ENCODE measurements at places on chromosomes 3 and 15.

DNA sequence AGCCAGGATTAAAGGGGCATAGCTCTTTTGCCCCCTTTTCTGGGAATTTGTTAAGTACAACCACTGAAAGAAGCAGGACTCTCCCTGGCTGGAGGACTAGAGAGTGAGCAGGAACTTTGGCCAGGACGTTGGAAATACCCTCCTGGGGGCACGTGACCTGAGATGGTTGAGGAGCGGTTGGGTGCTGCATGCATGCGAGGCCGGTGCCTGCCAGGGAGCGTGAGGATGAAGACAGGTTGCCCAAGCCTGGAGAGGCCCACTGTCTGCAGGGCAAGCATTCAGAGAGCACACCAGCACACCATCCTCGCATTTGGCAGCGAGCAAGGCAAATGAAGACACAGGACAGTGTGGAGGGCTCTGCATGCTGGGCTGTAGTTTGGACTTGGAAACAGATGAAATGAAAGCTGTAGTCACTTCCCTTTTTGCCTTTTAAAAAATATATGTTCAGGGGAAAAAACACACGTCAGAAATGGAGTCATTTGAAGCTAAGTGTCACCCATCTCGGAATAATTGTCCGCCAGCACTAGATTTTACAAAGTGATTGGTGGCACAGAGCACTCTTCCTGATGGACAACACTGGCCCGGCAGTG lies 217.6 kb downstream of the SLCO3A1 start:
- no peak for DNase-seq

GRCh38 chr3:95655363-95655986 lies 1158.9 kb upstream of the EPHA6 start:
- DNase-seq: no peak

DNA sequence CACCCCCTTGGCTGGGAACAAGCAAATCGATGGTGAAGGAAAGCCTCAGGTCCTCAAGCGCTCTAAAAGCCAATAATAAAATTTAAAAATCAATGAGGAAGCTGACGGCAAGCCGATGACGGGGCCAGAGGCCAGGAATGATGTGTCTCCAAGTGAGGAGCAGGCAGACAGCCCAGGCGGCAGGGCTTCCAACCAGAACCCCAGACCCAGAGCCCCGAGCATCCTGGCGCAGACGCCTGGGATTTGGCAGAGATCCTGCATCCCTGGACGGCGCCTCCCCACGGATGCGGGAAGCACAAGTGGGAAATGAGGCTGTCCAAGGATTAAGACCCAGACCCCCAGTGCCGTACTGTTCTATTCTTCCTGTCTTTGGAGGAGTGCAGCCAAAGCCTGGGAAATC lies 123.0 kb upstream of the PROK2 start:
- DNase-seq: no peak

DNA sequence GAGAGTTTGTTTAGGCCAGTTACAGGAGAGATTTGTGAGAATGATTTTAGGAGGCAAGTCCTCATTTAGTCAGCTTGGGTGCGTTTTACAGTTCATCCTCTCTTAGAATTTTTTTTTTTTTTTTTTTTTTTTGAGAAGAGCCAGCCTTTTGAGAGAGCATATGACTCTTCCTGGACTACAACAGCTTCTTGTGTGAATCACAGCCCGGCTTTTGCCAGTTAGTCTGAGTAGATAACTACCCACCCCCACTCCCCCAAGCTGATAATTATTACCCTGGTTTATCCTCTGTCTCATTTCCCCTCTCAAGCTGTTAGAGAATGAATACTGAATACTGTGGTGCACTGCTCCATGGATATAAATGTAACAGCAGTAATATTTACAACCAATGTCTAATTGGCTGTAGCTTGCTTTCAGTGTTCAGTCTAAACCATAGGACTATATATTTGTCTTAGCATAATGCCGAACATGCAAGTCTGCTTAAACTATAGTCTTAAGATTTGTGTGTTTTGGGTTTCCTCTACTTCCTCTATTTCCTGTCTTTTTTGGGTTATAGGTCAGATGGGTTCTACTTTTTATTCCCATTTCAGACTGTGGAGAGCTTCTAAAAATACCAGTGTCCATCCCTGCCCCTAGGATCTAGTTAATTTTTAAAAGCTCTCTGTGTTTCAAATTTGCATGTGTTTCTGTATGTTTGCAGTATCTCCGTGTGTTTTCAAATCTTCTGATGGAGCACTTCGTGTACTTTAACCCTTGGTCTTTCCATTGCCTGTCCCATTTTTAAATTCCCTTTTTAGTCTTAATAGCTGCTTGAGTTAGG lies 8.0 kb downstream of the CHD2 start:
- peak; percentile 67 for DNase-seq

GRCh38 chr3:45795882-45796765 lies at the start of gene SLC6A20:
TSS of gene SLC6A20 (minus strand) at chr3:45796536. CDS start at chr3:45796419, 117 bp downstream.
- DNase-seq: peak; percentile 25

DNA sequence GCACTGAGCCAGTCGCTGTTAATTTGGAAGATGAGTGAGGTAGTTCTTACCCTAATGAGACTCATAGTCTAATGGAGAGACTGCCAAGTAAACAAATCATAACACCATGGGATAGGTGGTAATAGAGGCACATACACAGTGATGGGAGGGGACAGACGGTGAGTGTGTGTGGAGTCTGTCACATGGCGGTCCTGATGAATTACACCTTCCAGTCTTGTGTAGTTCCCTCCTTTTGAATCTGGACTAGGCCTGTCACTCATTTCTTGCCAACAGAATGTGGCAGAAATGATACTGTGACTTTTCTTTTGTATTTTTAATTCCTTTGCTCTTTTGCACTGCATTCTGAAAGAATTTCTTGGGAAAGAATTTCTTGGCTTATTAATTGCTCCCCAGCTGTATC lies 78.1 kb downstream of the NR1D2 start:
- DNase-seq: no peak

DNA sequence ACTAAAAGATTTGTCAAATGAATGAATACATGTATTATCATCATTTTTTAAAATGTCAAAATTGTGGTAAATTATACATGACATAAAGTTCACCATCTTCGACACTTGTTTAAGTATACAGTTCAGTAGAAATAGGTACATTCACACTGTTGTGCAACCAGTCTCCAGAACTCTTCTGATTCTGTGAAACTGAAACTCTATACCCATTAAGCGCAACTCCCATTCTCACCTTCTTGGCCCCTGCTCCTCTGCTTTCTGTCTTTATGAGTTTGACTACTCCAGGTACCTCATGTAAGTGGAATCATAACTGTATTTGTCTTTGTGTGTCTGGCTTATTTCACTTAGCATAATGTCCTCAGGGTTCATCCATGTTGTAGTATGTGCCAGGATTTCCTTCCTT lies 50.1 kb upstream of the KBTBD8 start:
- no peak for DNase-seq

- no peak for DNase-seq
Measured at GRCh38 chr3:37909067-37909911, 47.6 kb downstream of the CTDSPL start.

- no peak for DNase-seq
Measured at GRCh38 chr3:121855555-121855954, 20.5 kb downstream of the EAF2 start.

- no peak for DNase-seq
Measured at GRCh38 chr3:23170291-23170690, 32.8 kb upstream of the UBE2E2 start.

DNA sequence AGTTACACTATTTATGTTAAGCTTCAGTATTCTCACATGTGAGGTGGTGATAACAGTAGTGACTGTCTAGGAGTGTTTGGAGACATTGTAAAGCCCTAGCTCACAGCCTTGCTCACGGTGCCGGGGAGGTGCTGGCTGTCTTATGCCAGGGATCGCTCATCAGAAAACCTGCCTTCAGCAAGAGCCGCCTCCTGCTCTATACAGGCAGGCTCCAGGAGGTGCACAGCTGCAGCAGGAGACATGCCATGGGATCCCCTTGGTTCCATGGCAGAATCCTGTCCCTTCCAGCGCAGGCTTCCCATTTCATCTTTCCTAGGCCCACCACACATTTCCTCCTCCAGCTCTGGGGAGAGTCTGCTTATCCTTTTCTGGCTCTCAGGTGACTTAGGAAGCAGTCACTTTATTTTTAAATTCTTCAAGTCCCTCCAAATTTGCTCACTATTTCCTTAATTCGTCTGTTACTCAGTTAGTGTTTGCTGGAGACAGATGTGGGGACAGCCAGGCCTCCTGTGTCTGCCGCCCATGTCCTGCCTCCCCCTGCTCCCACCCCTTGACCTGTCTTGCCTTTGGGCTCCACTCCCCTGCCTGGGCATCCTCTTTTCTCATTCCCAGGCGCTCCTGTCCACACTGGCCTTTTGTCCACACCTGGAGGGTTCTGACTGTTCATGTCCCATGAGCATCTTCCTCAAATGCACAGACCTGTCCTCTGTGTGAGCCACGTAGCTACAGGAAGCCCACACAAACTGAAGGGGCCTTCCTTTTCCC lies 31.7 kb downstream of the SLCO2A1 start:
- DNase-seq: no peak

DNA sequence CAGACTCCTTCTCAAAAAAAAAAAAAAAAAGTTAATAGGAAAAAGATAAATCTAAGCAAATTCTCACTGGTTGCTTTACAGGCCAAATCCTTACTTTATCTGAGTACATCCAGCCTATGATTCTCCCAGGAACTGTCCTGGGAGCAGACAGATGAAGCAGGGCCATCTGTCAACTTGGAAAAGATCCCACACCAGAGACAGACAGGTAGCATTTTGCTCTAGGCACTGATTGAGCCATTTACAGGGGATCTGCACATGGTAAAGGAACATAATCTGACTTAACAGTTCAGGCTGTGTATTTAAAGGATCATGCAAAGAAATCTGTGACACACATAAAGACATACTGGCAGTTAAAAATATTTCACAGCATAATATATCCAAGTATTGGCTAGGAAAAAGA lies 1006.5 kb downstream of the TBL1XR1 start:
- no peak for DNase-seq

DNA sequence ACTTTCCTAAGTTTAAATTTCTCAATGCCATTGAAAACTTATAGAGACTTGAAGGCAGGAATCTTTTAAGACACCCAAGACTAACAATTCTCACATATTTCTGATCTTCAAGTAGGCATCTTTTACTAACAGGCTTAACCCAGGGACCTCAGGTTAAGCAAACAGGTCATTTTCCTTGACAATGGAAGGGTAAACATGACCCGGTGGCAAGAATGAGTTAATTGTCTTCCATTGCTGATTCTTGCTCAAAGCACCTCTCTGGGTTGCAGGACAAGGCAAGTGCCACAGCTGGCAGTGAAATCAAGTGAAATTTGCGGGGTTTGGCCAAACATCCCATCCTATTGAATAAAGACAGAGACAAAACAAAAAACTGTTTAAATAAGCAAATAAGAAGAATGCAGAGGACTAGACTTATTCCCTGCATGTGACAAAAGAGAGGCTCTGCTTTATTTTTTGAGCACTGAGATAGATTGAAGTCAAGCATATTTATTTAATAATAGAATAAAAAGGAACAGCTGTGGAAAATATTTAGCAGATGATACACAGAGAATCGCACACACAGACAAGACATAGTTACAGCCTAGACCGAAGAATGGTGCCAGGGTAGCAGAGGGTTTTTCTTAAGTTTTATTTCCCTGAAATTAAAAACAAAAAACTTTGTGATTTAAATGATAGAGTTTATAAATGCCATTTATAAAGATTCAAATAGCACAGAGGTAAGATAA lies 56.0 kb upstream of the MITF start:
- DNase-seq: no peak

GRCh38 chr3:187252311-187252710 lies 39.2 kb downstream of the MASP1 start:
- DNase-seq: no peak
